ENCODE measurements at places on chromosomes 5 and 9.

GRCh38 chr5:151344088-151344487, 3.3 kb downstream of the SLC36A2 start:
- DNase-seq: no peak

GRCh38 chr5:41621420-41621819, 111.0 kb upstream of the PLCXD3 start:
- DNase-seq: no peak

DNA sequence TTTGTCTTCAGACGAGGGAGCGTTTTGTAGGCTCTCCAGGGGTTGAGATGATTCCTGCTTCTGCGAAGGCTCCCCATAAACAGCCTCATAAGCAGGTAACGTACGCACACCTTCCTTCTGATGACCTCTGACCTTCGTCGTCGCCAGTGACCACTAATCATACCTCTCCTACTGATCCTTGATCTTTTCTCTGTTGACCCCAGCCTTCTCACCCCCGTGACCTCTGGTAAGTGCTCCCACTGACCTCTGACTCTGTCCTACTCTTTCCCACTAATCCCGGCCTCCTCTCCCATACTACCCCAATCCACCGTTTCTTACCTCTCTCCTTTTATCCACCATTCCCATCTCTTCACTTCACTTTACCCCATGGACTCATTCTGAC, 345 bp downstream of the DNAI1 start:
- no peak for DNase-seq

DNA sequence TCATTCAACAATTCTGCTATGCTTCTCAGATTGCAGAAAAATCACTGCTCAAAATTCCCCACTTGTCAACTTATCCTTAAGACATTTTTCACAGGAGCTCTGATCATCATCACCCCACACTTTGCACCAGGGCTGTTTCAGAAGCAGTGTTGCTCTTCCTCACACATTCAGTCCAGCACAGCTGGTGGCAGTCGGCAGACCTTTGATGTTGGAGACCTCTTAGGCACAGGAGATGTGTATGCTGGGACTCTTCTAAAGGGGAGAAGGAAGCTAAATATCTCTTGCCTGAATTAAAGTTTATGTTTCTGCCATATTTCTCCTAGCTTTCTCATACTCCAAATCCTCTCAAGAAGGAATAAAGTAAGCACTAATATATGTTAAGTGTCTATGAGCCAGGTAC, 44.8 kb upstream of the SSBP2 start:
- DNase-seq: no peak

DNA sequence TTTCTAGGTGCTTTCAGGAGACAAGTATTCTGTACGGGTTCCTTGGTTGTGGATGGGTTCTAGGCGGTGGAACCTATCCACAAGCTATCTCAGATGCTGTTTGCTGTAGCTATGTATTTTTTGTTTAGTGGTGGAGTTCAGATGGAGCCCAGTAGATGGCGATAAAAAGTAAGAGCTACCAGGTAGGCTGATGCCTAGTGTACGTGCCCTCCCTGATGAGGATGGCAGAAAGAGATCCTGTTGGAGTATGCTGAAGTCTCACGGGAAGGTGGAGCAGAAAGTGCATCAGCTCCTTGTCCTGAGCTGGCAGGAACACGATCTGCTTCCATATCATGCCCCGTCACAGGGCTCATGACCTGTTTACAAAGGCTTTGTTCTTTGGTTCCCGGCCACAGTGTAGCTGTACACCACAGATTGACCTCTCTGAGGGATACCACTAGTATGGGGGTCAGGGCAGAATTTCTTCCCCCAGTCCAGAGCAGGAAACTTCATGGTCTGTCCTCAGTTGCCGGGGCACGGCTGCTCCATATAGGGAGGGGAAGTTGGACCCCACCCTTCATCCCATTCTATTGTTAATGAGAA, 12.6 kb upstream of the UGT3A2 start:
- peak; percentile 47 for DNase-seq

GRCh38 chr5:157485811-157486210, 25.8 kb downstream of the NIPAL4 start:
- no peak for DNase-seq

DNA sequence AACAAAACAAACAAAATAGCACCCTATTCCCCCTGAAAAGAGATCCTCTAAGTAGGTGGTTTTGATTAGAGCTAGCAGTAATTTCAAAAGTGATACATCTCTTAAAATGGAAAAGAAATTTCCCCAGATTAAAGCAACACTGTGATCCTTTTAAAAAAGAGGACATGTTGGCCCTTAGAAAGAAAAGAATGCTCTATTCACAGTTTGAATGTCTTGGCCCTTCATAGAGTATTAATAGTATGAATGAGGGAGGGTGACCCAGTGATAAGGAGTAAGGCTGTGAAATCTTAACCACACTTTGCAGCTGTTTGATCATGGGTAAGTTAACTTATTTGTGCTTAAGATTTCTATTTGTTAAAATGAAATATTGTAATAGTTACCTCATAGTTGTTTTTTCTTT, 467.7 kb upstream of the MEF2C start:
- DNase-seq: no peak

GRCh38 chr5:111099058-111099778, 7.1 kb downstream of the WDR36 start:
- DNase-seq: no peak

- no peak for DNase-seq
Measured at GRCh38 chr5:115487756-115488155, 56.8 kb downstream of the FEM1C start.

DNA sequence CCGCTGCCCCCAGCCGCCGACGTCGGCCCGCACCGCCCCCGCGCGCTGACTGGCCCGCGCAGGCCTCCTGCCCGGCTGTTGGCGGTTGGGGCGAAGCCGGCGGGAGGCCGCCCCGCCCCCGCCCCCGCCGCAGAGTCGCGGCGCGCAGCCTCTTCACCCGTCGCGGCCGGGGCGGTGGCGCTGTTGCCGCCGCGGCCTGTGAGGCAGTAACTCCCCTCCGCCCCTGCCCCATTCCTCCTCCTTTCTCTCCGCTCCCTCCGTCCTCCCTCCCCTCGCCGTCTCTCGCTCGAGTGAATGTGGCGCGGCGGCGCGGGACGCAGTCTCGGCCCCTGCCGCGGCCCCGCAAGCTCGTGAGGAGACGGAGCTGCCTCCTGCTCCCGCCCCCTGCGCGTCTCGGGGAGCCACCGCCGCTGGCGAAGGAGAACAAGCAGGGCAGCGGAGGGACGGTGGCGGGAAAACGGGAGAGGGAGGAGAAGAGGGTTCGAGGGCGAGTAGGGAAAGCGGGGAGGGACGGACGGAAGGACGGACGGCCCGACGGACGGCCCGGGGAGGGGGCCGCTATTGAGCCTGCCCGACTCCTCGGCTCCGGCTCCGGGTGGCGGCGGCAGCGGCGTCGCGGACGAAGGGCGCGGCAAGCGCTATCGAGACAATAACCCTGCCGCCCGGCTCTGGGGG, 637 bp upstream of the ERBIN start:
- DNase-seq: peak; percentile 98

- no peak for DNase-seq
Measured at GRCh38 chr5:94389515-94389899, 228.9 kb downstream of the KIAA0825 start.

DNA sequence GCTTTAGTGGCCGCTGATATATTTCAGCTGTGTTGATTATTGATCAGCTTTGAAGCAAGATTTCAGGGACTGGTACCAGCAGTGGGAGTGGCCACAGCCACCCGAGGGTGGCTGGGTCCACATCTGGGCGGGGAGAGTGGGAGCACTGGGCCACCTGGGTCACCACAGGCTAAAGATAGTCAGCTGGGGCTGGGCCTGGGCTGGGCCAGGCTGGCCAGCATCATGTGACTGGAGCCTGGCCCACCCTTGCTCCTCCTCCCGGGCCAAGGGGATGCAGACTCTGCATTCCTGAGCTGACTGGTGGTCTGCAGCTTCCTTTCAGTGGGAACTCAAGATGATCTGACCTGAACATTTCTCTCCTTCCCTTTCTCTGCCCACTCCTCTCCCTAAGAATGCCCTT, 27.1 kb downstream of the LARP1 start:
- no peak for DNase-seq

DNA sequence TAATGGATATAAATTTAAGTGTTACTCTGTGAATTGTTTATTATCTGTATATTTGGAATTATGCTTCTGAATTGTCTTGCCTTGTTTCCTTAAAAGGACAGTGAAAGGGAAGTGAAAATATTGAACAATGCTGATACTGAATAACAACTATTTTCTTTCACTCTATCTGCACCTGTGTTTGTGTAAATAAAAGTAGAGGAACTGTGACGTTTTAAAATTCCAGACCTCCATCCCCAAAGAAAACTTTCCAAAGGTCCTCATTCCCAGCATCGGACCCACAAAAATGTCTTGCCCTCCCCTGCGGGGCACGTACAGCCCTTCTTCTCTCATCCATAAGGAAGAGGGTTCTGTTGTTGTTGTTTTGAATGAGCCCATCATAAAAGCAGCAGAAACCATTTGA, 100.0 kb downstream of the NLN start:
- no peak for DNase-seq

DNA sequence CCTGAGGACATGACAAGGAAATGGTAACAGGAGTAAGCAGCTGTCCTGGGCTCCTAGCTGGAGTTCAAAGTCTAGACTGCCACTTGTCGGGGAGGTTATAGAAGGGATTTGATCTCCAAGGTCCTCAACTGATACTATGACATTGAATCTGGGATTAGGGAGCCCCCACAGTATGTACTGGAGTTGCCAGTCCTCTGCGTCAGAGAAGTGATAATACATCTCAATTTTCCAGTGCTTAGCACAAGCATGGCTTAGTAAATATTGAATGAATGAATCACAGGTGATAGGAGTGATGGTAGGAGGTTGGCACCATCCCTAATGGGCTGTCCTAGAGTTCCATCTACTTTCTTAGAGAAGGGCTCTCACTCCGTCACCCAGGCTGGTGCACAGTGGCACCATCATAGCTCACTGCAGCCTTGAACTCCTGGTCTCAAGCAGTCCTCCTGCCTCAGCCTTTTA, 6.2 kb upstream of the TPM2 start:
- no peak for DNase-seq

GRCh38 chr9:110399983-110400382, 62.3 kb upstream of the TXNDC8 start:
- DNase-seq: no peak

GRCh38 chr9:14081745-14082144, 232.2 kb downstream of the NFIB start:
- DNase-seq: peak; percentile 70

DNA sequence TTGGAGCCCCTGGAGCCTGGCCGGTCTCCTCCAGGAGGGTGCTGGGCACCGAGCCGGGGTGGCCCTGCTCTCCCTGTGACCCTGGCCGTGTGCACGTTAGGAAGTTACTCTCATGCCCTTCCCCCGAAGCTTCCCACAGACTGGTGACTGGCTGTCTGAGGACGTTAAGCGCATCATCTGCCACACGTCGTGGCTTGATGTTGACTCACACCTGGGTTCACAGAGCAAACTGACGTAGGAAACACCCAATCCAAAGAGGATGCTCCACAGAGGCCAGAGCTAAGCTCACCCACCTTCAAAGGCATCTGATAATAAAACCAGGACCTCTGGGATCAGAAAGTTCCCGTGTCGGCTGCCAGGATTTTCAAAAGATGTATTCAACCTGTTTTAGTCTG, 152.9 kb upstream of the PHYKPL start:
- DNase-seq: no peak

GRCh38 chr5:123350742-123351141, 72.5 kb downstream of the CEP120 start:
- no peak for DNase-seq

GRCh38 chr9:112719241-112719691, 1.3 kb upstream of the INIP start:
- DNase-seq: peak; percentile 14

GRCh38 chr5:1245905-1246576, 20.9 kb downstream of the SLC6A18 start:
- DNase-seq: peak; percentile 28

GRCh38 chr9:121551985-121552753, 52.5 kb upstream of the GGTA1 start:
- no peak for DNase-seq

DNA sequence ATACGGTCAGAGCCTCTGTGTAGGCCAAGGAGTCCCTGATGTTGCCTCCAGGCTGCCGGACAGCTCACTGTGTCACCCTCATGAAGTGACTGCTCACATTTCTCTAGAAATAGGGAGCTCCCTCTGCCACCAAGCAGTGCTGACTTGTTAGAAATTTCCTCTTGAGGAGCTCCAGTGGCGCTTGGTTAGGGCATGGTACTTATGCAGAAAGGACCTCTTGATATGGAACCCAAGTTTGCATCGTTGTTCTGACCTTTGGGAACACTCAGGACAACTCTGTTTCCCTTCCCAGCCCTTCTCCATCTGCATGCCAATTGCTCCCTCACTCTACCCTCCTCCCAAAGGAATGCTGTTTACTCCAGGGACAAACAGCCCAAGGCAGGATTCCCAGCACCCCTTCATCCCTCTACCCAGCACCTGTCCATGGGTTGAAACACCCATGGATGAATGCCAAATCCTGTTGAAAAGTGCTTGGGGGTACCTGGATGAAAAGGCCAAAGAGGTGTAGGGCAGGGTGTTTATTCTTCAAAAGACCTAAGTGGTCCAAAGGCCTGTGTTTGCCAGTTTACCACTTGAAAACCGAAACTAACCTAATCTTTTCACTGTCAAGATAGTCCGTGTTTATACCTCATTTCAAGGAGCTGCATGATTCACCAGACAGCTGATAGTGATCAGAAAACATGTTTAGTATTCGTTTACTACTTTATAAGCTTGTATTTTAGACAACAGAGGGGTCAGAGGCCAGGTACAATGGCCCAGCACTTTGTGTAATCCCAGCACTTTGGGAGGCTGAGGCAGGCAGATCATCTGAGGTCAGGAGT, 51.1 kb downstream of the KLF4 start:
- DNase-seq: no peak

DNA sequence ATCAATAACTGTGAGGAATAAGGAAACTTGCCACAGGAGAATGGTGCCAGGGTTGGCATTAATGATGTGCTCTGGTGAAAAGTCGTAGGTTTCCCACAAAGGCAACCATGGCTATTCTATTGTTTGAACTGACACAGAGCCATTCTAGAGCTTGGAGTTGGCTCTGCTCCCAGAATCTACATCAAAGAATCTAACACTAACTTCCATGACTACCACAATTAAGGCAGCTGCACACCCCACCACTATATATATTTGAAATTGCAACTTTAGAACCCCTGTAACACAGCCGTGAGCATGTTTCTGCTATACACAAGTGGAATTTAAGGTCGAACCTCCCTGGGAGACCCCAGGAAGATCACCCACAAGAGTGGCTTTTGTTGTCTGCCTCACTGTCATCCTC, 89.7 kb upstream of the CCDC152 start:
- peak; percentile 75 for DNase-seq

GRCh38 chr9:109473329-109473728, 24.8 kb downstream of the PTPN3 start:
- DNase-seq: no peak

DNA sequence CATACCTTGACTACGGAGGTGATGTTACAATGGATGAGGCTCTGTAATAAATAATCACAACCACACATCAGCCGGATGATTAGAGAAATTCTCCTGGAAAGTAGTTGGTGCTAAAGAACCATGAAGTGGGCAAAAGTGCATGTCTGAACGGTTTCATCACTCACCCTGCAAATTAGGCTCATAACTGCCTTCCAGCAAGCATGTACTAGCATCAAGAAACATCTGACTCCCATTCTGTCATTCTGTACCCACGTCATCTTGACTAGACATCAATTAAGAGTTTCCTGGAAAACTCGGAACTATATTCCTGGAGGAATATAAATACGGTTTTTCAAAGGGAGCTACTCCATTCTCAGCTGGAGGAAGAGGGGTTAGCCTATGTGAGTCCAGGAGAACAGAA, 52.2 kb downstream of the HSD17B3 start:
- no peak for DNase-seq

- DNase-seq: no peak
Measured at GRCh38 chr5:40499007-40499406, 180.7 kb upstream of the PTGER4 start.

- no peak for DNase-seq
Measured at GRCh38 chr9:123584202-123585176, 228.5 kb downstream of the CRB2 start.
